T-cell (primary cell): ENCODE measurements at places on chromosomes 13 and 19.
A peak's percentile ranks its signal among the peaks of the same experiment; 100 is the strongest.

GRCh38 chr13:81211713-81212112 lies 870.8 kb upstream of the SPRY2 start:
- no peak for DNase-seq

- no peak for DNase-seq
These were observed 75.9 kb downstream of the ATP11A start for GRCh38 chr13:112765731-112766130.

DNA sequence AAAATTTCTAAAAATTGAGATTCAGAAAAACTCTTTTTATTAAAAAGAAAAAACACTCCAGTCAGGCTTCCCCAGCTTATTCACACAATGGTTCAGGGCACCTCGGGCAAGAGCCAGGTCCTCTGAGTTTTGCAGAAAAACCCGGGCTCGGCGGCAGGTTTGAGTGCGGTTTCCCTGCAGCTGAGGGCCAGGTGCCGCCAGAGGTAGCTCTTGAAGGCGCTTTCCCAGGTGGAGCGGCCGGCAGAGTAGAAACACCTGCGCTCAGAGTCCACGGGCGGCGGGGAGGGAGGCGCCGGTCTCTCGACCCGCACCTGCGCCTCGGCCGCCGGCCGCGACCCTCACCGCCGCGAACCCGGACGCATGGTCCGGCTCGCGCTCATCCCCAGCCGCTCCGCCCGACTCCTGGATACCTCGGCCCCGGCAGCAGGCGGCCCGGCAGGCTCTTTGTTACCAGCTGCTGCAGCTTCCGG lies 444 bp downstream of the PROSER1 start:
- DNase-seq = no peak

- peak; percentile 75 for DNase-seq
These were observed 3.3 kb downstream of the CFD start for GRCh38 chr19:862581-863314.

GRCh38 chr13:102680842-102681740 lies 13.8 kb downstream of the METTL21C start:
- DNase-seq = no peak

DNA sequence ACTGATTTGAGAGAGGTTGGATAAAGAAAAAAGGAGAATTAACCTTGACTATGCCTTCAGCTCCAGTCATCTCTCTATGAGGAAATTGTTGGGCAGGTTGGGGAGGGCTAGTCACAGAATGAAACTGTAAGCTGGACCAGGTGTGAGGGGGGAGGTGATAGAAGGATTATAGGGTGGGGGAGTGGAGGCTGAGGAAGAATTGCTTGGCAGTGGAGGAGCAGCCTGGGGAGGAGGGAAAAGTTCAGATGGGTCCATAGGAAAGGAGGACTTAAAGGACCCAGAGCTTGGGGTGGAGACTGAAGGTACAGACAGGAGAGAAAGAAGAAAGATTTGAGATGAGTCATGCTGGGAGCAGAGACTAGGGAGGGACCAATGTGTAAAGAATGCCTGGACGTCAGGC lies 8.2 kb upstream of the ZNF431 start:
- no peak for DNase-seq

DNA sequence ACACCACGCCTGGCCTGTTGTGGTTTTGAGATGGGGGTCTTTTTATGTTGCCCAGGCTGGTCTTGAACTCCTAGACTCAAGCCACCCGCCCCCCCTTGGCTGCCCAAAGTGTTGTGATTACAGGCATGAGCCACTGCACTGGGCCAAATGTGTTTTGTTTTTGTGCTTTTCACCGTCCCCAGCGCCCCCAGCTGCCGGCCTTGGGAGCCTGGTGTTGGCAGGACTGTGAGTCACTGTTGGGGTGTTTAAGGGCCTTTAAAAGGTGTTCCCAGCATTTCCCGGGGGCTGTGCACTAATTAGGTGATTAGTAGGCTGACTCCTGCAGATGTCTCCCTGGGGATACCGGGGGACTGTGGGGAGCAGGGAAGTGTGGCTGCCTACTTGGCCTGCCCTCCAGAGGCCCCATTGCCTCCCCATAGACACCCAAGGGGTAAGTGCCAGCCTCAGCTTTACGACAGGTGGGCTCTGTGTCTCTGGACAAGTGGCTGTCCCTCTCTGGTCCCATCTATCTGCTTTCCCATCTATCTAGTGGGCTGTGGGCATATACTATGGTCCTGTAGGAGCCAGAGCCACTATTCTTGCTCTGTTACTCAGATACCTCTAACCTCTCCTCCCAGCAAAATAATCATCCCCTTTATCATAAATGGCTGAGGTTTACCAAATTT lies 11.8 kb upstream of the TLE5 start:
- DNase-seq = no peak

DNA sequence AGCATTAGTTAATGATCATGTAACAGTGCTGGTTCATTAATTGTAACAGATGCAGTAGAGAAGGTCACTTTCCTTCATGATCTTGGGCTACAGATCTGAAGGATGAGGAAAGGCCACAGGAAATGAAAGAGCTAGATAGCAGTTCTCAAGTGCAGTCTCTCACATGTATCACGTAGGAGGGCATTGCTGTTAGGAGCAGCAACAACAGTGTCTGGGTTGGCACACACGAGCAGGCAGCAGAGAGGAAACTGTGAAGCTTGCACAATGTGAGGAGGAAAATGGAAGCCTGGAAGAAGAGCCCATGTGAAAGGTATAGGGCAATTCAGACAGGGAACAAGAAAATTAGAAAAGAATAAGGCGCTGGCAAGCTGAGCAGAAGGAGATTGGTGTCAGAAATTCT lies 1741.5 kb downstream of the PCDH9 start:
- no peak for DNase-seq

DNA sequence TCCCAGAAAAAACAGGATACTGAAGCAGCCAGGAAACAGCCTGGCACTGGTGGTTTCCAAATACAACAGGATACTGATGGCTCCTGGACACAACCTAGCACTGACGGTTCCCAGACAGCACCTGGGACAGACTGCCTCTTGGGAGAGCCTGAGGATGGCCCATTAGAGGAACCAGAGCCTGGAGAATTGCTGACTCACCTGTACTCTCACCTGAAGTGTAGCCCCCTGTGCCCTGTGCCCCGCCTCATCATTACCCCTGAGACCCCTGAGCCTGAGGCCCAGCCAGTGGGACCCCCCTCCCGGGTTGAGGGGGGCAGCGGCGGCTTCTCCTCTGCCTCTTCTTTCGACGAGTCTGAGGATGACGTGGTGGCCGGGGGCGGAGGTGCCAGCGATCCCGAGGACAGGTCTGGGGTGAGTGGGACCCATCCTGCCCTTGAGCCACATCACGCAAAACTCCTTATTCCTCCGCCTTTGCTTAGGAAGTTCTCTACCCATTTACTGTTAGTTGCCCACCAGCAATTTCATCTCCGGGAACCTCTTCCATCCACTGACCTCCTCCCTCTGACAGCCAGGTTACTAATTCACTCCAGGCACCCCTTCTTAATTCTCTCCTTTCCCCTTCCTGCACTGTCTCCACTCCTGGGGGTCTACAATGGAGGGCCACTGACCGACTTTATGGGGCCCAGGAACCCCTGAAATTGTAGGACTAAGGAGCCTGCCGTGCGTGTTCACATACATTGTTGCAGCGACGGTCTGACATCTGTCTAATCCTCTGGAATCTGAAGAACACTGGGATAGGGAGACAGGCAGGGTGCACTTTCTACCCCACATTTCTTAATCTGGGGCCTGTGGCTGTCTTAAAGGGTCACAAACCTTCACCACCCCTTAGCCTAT lies 1.2 kb downstream of the ITPKC start:
- no peak for DNase-seq

DNA sequence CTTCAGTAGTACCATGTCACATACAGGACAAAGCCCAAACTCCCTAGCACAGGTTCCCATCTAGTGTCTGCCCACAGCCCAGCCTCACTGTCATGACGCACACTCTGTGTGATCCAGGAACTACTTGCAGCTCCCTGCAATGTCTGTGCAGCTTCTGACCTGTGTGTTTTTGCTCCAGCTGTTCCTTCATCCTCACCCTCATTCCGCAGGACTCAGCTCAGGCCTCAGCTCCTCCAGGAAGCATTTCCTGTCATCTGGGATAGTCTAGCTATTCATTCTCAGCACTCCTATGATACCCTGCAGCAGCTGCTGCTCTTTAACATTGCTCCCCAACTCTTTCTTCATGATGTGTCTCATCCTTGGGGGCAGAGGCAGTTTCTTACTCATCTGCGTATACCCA lies 56.1 kb downstream of the ENOX1 start:
- DNase-seq = no peak

- peak; percentile 28 for DNase-seq
These were observed at the start of gene ZNF418 for GRCh38 chr19:57934820-57935665. ZNF418 (minus strand) TSS chr19:57935402; CDS start chr19:57933822, 1,580 bp downstream.

DNA sequence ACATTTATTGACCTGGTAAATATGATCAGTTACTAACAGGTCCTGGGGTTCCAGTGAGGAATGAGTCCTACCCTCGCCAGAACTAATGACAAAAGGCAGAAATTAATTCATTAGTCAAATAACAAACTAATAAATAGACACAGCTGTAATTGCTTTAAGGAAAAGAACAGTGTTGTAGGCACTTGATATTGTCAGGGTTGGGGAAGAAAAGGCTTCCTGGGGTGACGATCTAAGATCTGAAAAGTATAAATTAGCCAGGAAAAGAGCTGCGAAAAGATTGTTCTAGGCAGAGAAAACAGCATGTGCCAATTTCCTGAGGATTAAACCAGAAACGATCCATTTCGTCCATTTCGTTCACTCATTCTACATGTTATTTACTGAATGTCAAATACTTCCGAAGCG lies 670 bp upstream of the CHAF1A start:
- DNase-seq = no peak

DNA sequence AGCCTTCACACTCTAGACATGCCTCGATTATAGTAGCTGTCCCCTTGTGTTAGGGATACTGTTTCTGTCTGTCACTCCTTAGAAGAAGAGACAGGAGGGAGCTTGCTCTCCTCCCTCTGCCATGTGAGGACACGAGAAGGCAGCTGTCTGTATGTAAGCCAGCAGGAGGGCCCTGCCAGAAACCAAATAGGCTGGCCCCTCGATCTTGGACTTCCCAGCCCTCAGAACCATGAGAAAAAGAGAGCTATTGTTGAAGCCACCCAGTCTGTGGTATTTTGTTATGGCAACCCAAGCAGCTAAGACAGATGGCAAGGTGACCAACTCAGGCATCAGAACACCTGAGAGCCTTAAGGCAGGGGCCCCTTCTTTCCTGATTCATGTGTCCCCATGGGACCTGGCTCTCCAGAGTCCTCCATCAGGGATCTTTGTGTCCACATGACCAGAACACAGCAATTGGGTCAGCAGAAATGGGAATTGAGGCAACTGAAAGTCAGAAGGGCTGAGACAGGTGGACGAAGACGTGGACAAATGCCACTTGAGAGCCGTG lies 65.6 kb upstream of the NPAS1 start:
- DNase-seq = no peak
